Stimulated activated CD8-positive, alpha-beta memory T cell treated with anti-CD3 and anti-CD28 coated beads, Interleukin-2, amount 100 ng/mL, for 1 hour (primary cell): ENCODE measurements at places on chromosomes 4 and X.

DNA sequence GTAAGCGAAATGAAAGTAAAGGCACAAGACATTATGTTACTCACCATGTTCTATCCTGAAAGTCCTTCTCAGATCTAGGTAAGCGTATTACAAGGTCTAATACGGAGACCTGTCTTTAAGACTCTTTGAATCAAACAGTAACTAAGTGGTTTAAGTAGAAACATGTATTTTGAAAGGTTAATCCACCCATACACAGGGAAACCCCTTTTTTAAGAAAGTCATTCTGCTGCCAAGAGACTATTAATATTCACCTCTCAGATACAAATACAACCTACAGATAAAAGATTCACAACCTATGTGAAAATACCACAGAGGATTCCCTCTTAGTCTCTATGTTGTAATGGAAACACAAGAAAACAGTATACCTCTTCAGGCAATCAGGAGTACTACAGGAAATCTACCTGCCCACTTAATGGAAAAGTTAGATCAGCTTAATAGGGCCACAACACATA, 63.2 kb upstream of the TNIP3 start:
- DNase-seq = no peak

DNA sequence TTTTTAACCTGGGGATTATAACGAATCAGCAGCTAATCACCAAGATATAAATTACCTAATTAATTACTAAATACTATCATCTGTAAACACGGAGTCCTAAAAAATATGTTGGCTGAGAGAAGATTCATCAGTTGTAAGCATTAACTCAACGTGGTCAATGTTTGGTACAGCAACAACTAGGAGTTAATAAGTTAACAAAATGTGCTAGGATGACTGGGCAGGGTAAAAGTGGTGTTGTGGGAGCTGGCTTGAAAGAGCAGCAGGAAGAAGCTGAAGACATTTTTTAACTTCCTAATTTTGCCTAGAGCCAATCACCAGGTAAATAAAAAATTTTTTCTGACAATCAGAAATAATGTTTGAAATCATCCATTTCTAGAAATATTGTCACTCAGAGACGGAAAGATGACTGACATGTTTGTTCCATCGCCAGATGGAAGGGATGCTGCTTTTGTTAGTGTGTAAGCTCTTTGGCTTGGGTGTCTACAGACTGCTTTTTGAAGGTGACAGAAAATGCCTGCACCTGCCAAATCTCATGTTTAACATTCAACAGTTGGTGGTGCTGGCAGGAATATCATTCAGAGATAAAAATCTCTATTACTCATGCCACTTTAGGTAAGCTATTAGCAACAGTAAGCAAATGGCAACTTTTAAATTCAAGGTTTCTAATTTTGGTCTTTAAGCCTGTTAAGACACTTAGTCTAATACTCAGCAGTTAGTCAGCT, 1126.9 kb downstream of the STPG2 start:
- no peak for DNase-seq

- DNase-seq = no peak
Measured at GRCh38 chr4:185997296-185997695, 71.7 kb upstream of the TLR3 start.

DNA sequence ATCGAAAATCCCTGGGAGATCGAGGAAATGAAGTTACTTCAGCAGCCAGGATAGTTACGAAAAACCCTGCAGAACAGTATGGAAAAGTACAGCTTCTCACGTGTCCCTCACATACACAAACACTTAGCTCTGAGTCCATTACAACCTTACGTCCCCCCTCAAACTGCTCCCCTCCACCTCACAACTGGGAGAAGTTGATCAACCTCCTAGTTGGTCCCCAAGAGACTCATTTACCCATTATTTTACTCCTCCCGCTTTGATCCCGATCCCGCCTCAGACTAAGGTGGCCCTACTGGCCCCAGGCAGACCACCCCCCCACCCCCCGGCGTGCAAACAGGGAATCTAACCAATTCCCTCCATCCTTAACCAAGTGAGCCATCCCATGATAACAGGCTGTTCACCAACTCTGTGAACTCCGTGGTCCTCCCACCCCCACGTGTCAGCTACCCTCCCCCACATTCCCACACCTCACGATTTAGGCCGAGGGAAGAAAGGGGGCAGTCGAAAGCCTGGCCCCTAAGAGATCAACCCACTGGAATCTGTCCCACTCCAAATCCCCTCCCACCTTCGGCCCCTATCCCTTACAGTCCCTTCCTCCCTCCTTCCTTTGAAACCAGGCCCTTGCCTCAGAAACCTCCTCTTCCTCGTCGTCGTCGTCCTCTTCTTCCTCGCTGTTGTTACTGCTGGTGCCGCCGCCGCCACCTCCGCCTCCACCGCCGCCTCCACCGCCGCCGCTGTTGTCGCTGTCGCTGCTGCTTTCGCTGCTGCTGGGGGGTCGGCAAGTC, 755 bp downstream of the ANKRD17 start:
- peak; percentile 0 for DNase-seq

DNA sequence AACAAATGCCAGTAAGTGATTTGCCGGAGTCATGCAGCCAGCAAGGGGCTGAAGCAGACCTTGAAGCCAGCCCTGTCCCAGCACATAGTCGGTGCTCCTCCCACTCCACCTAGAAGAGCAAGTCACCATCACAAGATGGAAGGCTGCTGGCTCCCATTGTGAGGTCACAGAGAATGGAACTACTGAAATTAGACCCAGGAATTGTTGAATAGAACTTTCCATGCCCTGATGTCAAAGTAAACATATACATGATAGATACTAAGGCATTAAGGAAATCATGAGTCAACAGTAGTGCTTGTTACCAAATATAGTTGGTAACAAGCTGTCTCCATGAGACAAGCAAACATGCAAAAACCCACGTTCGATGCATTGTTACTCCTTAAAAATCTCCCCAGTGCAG, 177.1 kb upstream of the MID1 start:
- DNase-seq = no peak

DNA sequence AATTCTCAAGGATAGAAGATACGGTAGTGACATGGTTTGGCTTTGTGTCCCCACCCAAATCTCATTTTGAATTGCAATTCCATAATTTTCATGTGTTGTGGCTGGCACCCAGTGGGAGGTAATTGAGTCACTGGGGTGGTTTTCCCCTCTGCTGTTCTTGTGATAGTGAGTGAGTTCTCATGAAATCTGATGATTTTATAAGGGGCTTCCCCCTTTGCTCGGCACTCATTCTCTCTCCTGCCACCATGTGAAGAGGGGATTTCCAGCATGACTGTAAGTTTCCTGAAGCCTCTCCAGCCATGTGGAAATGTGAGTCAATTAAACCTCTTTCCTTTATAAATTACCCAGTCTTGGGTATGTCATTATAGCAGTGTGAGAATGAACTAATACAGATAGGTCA, 8.5 kb upstream of the SPANXN4 start:
- DNase-seq = no peak

- DNase-seq = no peak
Measured at GRCh38 chr4:51906167-51906958, 63.4 kb downstream of the DCUN1D4 start.

DNA sequence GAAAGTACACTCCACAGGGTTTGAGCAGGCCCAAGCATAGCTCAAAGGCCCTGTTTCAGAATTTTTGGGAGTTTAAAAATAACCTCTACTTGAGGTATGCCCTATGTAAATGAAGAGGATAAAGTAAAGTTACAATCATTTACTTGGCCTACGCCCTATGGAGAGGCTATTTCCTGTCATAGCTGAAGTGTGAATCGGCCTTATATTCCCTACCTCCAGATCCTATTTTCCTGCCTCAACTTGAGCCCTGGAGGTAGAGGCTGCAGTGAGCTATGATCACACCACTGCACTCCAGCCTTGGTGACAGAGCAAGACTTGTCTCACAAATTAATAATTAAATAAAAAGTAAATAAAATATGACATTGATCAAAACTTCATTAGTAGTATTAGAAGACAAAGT, 11.5 kb upstream of the TXLNG start:
- DNase-seq = no peak

- no peak for DNase-seq
Measured at GRCh38 chrX:12153741-12154140, 15.5 kb downstream of the FRMPD4 start.

DNA sequence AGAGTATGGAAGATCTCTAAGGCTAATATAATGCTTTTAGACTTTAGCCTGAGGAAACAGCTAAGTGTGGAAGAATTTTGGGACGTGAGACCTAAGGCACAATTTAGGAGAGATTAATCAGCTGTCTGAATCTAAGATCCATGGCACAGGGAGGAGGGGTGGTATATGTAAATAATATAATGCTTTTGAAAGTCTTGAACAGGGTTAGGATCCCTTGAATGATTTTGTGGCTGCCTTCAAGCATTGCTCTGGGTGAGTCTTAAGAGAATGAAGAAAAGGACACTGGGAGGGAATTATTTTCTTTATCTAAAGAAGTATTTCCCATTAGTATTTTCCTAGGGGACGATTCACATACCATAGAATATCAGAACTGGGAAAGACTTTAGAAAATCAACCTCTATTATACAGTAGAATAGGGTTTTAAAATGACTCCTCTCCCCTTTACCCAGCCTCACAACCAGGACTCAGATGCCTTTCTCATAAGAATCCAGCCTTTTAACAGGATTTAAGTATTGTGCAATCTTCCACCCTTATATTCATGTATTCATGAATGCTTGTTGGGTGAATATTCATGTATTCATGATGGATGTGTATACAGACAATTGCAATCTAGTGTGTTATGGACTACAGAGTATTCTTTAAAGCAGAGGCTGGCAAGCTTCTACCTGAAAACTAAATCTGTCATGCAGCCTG, 664.2 kb upstream of the CPEB2 start:
- DNase-seq = no peak

DNA sequence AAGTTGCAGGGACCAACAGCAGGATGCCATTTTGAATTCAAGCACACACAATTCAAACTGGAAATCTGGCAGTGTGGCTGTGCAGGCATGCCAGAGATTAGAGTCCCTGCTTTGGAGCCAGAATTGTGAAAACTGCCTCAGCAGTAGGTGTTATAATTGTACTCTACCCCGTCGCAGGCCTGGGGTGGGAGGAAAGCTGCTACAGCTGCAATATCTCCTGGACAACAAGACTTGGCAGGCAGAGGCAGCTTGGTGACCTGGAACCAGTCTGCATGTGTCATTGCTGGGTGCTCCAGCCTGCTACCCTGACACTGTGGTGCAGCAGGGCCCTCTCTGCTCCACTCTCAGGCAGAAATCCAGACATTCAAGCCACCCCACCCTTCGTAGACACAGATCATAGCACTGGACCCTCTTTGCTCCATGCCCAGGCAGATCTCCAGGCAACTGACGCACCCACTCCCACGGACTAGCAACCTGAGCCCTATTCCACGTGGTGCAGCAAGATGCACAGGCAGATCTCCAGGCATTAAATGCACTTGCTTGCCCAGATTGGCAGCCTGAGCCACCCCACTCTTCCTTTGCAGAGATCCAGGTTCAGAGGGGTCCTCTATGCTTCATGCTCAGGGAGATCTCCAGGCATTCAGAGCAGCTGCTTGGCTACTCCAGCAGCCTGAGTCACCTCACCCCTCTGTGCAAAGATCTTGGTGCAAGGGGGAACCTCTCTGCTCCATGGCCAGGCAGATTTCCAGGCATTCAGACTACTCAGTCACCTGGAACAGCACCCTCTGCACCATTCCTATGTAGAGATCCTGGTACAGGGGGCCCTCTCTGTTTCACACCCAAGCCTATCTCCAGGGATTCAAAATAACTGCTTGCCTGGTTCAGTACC, 140.5 kb downstream of the LRBA start:
- no peak for DNase-seq

DNA sequence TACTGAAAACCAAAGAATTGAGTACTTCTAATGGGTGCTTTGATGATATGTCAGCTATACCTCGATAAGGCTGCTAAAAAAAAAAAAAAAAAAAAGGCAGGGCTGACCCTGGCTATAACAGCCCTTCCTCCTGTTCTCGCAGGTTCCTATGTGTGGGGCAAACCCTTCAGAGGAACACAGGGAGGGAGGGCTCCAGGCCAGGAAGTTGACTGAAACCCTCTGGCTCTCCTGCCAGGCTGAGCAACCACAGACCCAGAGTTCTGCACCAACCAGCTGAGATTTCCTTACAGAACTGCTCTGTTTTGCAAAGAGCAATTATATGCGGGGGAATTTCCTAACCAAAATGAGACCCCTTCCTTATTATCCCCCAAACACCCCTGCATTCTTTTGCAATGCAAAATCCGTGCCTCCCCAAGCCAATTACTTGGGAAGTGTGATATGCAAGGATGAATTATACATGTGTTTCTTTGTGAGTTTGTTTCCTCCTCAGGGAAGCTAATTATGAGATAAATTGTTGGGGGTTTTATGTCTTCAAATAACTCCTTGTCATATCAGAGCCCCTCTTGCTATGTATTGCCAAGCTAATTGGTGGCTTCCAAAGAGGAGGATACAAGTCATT, 45.6 kb downstream of the PDHA1 start:
- DNase-seq = no peak

DNA sequence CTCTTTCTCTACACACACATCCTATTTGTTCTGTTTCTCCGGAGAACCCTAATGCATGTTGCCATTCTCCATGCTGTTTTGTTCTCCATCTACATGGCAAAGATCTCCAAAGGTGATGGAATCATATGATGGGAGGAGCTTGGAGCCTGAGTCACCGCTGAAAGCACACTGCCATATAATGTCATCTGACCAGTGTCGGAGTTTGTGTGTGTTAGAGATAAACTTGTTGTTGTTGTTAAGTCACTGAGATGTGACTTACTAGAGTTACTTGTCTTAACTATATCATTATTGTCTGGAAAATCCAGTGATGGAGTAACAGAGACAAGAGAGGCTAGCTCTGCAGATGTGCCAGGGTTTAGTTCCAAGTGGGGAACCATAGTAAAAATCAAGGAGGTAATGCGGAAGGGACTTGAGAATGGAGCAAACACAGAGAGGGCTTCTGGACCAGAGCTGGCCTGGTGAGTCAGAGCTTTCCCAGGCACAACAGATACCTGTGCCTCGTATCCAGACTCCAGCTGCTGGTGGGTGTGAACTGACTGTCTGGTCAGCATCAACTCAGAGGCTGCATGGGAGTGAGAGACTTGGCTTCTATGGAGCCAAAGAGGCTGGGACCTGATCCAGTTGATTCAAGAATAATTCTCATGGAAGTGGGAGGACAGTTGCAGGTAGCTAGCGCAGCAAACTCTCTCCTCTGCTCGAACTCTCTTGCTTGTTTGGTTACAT, 30.6 kb upstream of the CCKAR start:
- no peak for DNase-seq

DNA sequence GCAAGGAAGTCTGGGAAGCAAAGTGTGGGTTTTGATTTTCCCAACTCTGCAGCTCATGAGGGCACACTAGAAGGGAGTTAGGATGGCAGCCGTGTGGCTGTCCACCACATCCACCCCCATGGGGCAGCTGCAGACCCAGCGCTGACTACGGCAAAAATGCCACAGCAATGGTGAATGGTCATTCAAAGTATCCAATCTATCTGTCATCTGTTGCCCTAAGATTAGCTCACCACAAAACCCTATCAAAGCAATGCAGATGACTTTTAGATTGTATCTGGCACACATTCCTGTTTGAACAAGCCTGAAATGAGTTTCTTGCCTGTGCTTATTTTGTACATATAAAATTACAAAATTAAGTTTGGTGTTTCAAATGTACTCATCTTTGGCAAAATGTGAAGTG, 29.7 kb upstream of the HPSE start:
- DNase-seq = no peak

GRCh38 chr4:57205580-57205979, 95.4 kb upstream of the IGFBP7 start:
- no peak for DNase-seq
